ENCODE measurements at places on chromosomes 11 and 22.

GRCh38 chr11:13970986-13971385, 8.5 kb downstream of the SPON1 start:
- DNase-seq = no peak

- no peak for DNase-seq
Measured at GRCh38 chr22:19543970-19544708, 19.9 kb upstream of the CLDN5 start.

GRCh38 chr22:34055525-34056200, 135.4 kb upstream of the LARGE1 start:
- no peak for DNase-seq

DNA sequence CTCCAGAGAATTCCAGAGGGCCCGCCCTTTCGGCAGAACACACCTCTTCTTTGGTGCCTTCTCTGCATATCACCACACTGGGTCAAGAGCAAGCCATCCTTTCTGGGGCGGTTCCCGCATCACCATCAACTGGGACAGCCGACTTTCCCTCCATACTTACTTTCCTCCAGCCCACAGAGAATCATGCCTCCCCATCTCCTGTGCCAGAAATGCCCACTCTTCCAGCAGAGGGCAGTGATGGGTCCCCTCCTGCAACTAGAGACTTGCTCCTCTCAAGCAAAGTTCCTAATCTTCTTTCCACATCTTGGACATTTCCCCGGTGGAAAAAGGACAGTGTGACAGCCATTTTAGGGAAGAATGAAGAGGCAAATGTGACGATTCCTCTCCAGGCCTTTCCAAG, 157.7 kb downstream of the C11orf91 start:
- DNase-seq = no peak

DNA sequence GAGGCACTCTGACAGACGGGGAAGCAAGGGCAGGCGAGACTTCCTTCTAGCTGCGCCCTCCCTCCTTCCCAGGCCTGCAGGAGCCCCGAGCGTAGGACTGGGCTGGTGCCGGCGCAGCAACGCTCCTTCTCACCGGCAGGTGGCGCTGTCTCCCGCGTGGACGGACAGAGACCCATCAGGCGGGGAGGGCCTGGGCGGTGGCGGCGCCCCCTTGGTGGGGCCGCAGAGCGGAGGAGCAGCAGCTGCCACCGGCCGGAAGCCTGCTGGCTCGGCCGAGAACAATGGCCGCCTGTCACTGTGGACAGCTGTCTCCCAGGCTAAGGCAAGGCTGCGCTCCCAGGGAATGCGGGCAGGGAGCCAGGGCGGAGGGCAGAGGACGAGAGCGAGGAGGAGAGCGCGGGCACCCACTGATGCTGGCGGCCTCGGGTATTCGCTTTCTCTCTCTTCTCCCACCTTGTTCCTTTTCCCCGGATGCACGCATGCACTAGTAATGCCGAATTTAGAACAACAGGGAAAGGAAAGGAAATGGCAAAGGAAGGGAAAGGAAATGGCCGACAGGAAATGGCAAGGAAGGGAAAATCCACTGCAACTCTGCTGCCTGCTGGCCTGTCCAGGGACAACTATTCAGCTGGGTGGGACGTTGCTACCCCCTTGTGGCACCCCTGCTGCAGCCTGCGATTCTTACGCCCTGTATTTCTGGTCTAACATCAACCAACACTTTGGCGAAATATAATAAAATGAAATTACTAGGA, 14.4 kb downstream of the PPM1F start:
- peak; percentile 94 for DNase-seq

DNA sequence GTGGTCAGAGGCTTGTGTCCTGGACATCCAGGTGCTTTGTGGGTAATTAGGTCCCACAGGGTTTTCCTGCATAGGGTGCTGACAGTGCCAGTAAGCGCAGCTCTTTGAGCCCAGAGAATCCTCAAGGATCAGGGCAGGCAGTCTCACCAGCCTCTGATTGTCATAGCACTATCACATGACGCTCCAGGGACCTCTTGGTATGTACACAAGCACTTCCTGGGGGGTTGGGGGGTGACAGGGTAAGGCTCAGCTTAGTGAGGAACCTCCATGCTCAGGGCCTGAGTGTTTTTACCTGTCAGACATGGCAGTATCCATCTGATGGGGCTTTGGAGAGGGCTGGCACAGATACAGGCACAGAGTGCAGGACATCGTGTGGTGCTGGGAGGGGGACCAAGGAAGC, 27.9 kb upstream of the SUSD2 start:
- no peak for DNase-seq

- DNase-seq = peak; percentile 54
Measured at GRCh38 chr11:2998073-2998850, 6.1 kb upstream of the NAP1L4 start.

DNA sequence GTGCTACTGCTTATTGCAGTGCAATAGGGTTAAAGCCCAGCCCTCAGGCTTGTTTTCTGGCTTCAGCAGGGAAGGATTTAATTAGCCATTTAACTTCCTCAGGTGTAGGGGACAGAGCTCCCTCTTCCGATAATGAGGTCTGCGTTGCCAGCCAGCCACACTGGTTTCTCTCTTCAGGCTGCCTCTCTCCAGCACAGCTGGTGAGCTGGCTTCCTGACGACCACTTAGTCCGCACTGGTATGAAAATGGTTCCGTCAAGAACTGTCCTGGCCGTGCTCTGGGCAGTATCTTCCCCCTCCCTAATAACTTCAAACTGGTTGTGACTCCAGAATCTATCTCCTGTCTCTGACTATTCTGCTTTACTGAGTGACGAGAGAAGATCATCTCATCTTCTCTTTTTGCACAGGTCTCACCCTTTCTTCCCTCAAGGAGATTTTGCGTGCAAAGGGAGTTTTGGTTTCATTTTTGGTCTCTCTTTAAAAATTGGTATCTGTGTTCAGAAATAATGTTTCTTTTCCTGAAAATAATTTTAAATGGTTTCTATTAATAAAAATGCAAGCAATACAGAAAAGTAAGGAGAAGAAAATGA, 49.2 kb downstream of the CNTN5 start:
- no peak for DNase-seq
